Activated CD8-positive, alpha-beta T cell treated with anti-CD3 and anti-CD28 coated beads for 36 hours (primary cell): ENCODE measurements at places on chromosomes 1 and 21. TPM values are rescaled to one million over a fixed set of nuclear protein-coding genes. Genes with fewer than 3 reads are reported as not detected.
A peak's percentile ranks its signal among the peaks of the same experiment; 100 is the strongest.

GRCh38 chr1:212082765-212083406 is 47.3 kb downstream of the DTL start:
- no peaks in the 10 kb centered on the region for H3K27me3 ChIP-seq
- H3K4me1 ChIP-seq: peaks cover 3% of the 10 kb centered on the region
- no peak for DNase-seq
- H3K36me3 ChIP-seq: peaks cover 44% of the 10 kb centered on the region

TMPRSS2 gene
- not detected for total RNA-seq

DNA sequence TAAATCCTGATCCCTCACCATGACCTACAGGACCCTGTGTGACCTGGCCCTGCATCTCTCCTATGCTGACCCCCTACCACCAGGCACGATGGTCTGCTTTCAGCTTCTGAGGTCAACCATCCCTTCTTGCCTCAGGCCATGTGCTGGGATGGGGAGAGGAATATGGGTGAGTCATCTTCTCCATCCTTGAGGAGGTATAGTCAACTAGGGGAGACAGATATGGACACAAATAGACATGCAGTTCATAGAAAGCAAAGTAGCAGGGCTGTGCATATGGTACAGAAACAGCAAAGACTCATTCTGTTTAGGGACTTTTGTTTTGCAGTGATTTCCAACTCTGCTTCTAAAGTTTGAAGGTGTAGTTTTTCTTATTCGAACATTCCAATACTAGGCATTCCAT is 250.8 kb upstream of the FGGY start:
- H3K27me3 ChIP-seq: no peaks in the 10 kb centered on the region
- H3K4me3 ChIP-seq: no peak overlapping the region
- DNase-seq: no peak
- H3K4me1 ChIP-seq: peaks cover 36% of the 10 kb centered on the region
- peak overlapping the region; percentile 76 for H3K27ac ChIP-seq
- H3K36me3 ChIP-seq: no peaks in the 10 kb centered on the region

- peaks cover 6% of the 10 kb centered on the region for H3K4me1 ChIP-seq
- H3K4me3 ChIP-seq: peak overlapping the region; percentile 70
- H3K27me3 ChIP-seq: peaks cover 3% of the 10 kb centered on the region
- DNase-seq: no peak
- H3K27ac ChIP-seq: no peak overlapping the region
- H3K36me3 ChIP-seq: no peaks in the 10 kb centered on the region
Observed at GRCh38 chr1:151147665-151148064, 1.2 kb upstream of the SEMA6C start.

DNA sequence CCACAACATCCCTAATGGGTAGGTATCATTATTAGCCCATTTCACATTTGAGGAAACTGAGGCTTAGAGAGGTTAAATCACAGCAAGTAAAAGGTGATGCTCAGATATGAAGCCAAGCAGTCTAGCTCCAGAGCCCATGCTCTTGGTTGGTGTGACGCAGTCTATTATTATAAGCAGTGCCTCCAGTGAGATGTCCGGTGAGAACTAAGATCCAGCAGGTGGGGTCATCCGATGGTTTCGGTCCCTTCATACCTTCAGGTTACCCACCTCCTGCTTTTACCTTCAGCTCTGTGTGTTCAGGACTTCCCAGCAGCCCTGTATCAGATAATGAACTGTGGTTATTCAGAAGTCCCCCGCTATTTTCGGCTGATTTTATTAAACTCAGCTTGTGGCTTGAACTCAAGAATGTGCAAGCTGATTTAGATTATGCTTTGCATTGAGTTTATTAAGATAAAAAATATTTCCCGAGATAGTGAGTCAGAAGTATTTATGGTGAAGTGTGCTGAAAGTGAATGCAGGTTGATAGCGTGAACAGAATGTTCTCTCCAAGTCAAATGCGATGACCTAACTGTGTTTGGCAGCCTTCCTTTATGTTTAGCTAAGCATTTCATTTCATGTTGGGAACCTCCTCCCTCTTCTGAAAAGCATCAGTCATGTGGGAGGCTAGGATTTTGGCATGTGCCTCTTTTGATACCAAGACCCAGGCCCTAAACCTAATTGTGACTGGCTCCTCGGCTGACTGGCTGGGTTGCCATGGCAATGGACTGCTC is 160.9 kb upstream of the UBE2U start:
- H3K4me1 ChIP-seq: no peaks in the 10 kb centered on the region
- H3K27me3 ChIP-seq: no peaks in the 10 kb centered on the region
- H3K36me3 ChIP-seq: no peaks in the 10 kb centered on the region
- H3K27ac ChIP-seq: no peak overlapping the region

GRCh38 chr1:68963353-68963752 is 466.5 kb upstream of the DEPDC1 start:
- H3K36me3 ChIP-seq: no peaks in the 10 kb centered on the region
- H3K27me3 ChIP-seq: no peaks in the 10 kb centered on the region
- no peak for DNase-seq

GRCh38 chr1:3732434-3733093 is 19.7 kb upstream of the CCDC27 start:
- no peak overlapping the region for H3K27ac ChIP-seq
- peaks cover 2% of the 10 kb centered on the region for H3K36me3 ChIP-seq
- H3K27me3 ChIP-seq: no peaks in the 10 kb centered on the region
- H3K4me1 ChIP-seq: no peaks in the 10 kb centered on the region

YIPF1 gene
- 13.2 TPM for total RNA-seq

ATAD3A gene
- 61.7 TPM for total RNA-seq

CYP4Z1 gene
- total RNA-seq: not detected

DNA sequence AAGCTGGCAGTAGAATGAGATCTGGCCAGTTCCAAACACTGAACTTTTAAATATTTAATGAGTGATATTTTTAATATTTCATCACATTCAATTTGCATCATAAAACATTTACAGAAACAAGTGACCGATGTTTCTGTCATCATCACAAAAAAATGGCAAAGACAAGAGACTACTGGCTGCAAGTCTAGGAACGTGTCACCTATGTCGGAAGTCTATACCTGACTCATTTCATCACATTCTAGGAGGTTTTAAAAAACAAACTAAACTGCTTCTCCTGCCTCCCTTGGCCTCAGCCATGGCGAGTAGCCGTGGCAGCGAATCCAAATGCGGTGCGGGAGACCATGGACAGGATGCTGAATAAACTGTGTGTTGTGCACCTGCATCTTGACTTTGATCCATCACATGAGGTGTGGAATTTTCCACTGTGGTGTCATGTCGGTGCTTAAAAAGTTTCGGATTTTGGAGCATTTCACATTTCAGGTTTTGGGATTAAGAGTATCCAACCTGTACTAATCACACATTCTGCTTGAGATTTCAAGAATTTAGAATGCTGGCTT is 43.1 kb downstream of the CLSTN1 start:
- peaks cover 18% of the 10 kb centered on the region for H3K4me1 ChIP-seq
- no peak overlapping the region for H3K4me3 ChIP-seq
- DNase-seq: no peak

DNA sequence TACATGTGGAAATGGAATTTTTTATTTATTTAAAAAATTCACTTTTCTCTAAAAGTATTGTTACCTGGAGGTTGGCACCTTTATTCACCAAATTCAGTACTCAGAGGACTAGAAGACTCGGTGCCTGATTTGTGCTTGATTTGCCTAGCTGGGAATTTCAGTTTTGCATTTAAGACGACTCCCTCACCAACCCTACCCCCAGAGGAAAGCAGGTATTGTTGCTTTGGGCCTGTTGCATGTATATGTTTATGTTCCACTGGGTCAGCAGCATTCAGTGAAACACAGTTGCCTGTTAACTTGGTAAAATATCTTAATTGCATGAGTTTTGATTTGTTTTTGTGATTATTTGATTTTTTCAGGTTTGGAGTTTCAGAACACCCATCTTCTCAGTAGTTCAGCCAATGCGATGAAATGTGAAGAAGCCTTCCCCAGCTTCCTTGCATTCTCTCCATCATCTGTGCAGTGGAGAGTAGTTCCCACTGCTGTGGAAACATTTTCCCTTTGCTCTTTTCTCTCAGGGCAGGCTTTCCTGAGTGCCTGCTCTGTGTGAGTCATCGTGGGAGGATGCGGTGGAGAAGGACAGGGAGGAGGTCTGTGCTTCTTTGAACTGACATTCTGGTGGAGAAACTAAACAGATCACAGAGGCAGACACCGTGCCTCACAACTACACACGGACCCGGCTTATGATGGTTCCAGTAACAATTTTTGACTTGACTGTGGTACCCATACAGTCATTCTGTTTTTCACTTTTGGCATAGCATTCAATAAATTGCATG is 6.4 kb downstream of the ADARB1 start:
- peak; percentile 55 for DNase-seq
- peak overlapping the region; percentile 87 for H3K27ac ChIP-seq
- H3K27me3 ChIP-seq: no peaks in the 10 kb centered on the region
- H3K4me3 ChIP-seq: peak overlapping the region; percentile 28

DNA sequence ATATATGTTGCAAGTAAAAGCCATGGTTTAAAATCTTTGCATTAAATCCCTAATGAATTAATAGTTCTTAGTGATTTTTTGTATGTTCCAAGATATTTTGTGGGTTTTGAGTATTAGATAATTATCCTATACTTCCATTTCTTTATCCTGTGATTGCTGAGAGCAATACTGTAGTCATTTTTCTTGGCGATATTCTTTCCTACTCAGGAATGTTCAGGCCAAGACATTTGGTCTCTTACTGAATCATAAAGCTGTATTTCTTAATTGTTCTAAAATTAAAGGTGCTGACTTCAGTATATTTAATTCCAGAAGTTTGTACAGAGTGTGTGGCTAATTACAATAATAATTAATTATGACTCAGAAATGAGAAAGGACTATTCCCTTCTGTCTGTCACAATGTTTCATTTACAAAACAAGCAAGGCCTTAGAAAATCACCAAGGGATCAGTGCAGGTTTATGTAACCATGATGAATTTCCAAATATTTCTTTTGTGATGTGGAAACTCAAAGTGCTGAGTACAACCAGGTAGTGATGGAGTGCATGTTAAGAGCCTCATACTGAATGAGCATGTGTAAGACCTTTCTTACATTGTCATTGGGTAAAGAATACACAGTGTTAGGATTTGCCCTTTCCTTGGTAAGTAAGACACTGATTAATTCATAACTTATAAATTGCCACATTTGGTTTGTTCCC is 161.2 kb downstream of the HMCN1 start:
- no peak overlapping the region for H3K4me3 ChIP-seq
- no peak for DNase-seq
- H3K36me3 ChIP-seq: no peaks in the 10 kb centered on the region
- H3K27me3 ChIP-seq: no peaks in the 10 kb centered on the region
- no peaks in the 10 kb centered on the region for H3K4me1 ChIP-seq
- H3K27ac ChIP-seq: no peak overlapping the region

- DNase-seq: no peak
- H3K4me1 ChIP-seq: no peaks in the 10 kb centered on the region
Observed at GRCh38 chr1:72119491-72119890, 162.8 kb downstream of the NEGR1 start.

LCE2A gene
- not detected for total RNA-seq

- H3K4me1 ChIP-seq: peaks cover 16% of the 10 kb centered on the region
- no peak for DNase-seq
- H3K36me3 ChIP-seq: no peaks in the 10 kb centered on the region
- H3K27me3 ChIP-seq: peaks cover 3% of the 10 kb centered on the region
- no peak overlapping the region for H3K4me3 ChIP-seq
Observed at GRCh38 chr1:180581635-180582039, 22.9 kb downstream of the OVAAL start.

DNA sequence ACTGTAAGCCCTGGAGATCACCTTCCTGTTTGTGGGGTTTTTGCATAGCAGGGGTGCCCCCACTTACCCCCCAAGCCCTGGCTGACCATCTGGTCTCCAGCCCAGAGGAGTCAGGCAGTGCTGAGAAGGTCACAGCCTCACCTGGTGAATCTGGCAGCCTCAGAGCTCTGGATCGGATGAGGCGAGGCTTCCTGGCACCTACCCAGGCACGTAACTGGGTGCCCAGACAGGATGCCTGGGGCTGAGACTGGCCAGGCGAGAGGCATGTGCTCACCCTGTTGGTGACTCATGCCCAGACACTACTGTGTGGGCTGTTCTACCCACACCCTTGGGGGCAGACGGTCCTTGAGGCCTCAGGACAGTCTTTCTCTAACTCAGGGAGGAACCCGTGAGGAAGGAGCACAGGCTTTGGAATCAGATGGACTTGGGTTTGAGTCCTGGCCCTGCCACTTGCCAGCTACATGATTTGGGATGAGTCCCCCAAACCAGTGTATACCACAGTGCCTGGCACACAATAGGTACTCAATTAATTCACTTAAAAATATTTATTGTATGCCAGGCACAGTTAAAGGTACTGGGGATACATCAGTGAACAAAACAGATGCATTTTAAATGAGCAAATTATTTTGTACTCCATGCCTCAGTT is 15.1 kb upstream of the PADI3 start:
- no peaks in the 10 kb centered on the region for H3K36me3 ChIP-seq
- H3K27ac ChIP-seq: no peak overlapping the region
- H3K4me1 ChIP-seq: no peaks in the 10 kb centered on the region
